ENCODE measurements at places on chromosomes 4 and X. TPM values are rescaled to one million over a fixed set of nuclear protein-coding genes. Genes with fewer than 3 reads are reported as not detected.

The NIPAL1 gene
- total RNA-seq: 0.91 TPM

The CTAG1A gene
- total RNA-seq: not detected

The IL3RA gene
- total RNA-seq: not detected

The PABPC1L2A gene
- total RNA-seq: not detected

The SLITRK4 gene
- not detected for total RNA-seq

The ZFP42 gene
- not detected for total RNA-seq

The GIMD1 gene
- not detected for total RNA-seq

The SYN1 gene
- total RNA-seq: 1.5 TPM

The NDNF gene
- not detected for total RNA-seq

The TEX13B gene
- not detected for total RNA-seq

The HSPA4L gene
- total RNA-seq: 5.7 TPM

The CFAP299 gene
- total RNA-seq: 2.3 TPM

The UCP1 gene
- not detected for total RNA-seq

The SAGE1 gene
- total RNA-seq: not detected

The DUX4 gene
- total RNA-seq: not detected

The MID2 gene
- total RNA-seq: 11.6 TPM

The CENPVL3 gene
- total RNA-seq: not detected

The NLGN3 gene
- total RNA-seq: not detected

The TNMD gene
- total RNA-seq: not detected

The HTRA3 gene
- total RNA-seq: not detected

The STARD8 gene
- 2.4 TPM for total RNA-seq

The DIPK2B gene
- not detected for total RNA-seq

The XG gene
- total RNA-seq: not detected

The TRIM2 gene
- total RNA-seq: 11.7 TPM

The SPATA4 gene
- total RNA-seq: not detected

The PARM1 gene
- total RNA-seq: not detected

The ANKRD17 gene
- total RNA-seq: 26.3 TPM

The C4orf36 gene
- total RNA-seq: 0.41 TPM

The HAUS3 gene
- total RNA-seq: 10.0 TPM

The LAMTOR3 gene
- 62.4 TPM for total RNA-seq

The KLHL2 gene
- 54.6 TPM for total RNA-seq

The DRP2 gene
- total RNA-seq: not detected

The LDB2 gene
- total RNA-seq: 8.0 TPM

The NUDT10 gene
- 7.8 TPM for total RNA-seq

The H2BW1 gene
- total RNA-seq: not detected

The ADGRG4 gene
- not detected for total RNA-seq

The FHDC1 gene
- total RNA-seq: 0.03 TPM

The USP17L18 gene
- total RNA-seq: not detected

The ADH1C gene
- not detected for total RNA-seq

The SLC10A4 gene
- not detected for total RNA-seq

The BEX2 gene
- not detected for total RNA-seq

The ZAR1 gene
- total RNA-seq: not detected

The BEX5 gene
- not detected for total RNA-seq

The SPOCK3 gene
- not detected for total RNA-seq

The SFRP2 gene
- total RNA-seq: not detected

The FAM47E gene
- not detected for total RNA-seq

The AKAP14 gene
- total RNA-seq: not detected
